GM23248 (cell line): ENCODE measurements at places on chromosomes 7 and 10. TPM values are rescaled to one million over a fixed set of nuclear protein-coding genes. Genes with fewer than 3 reads are reported as not detected.

Gene LRRTM3
- not detected in 2 replicates for total RNA-seq

GRCh38 chr10:25206693-25207414 is 32.1 kb downstream of the GPR158 start:
- DNase-seq, result no peak

GRCh38 chr7:80847027-80847426 is 71.8 kb downstream of the SEMA3C start:
- DNase-seq, result peak; percentile 41

DNA sequence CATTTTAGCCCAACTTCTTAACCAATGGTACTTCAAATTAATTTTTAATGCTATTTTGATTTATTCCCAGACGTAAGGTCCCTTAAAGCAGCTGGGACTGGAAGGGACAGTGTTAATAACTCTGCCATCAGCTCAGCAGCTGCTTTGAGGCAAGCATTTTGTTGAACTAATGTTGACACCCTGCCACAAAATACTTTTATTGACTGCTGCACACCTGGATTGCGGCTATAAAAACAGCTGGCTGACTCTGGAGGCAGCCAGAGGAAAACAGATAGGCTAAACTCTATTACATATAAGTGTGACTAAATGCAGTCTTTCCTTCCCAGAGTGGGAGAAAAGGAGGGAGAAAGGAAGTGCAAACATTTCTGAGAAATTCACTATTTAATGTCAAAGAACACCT is 77.6 kb downstream of the ETV1 start:
- no peak for DNase-seq

- DNase-seq, result no peak
Measured at GRCh38 chr10:103651783-103652476, 158.4 kb downstream of the NEURL1 start.

DNA sequence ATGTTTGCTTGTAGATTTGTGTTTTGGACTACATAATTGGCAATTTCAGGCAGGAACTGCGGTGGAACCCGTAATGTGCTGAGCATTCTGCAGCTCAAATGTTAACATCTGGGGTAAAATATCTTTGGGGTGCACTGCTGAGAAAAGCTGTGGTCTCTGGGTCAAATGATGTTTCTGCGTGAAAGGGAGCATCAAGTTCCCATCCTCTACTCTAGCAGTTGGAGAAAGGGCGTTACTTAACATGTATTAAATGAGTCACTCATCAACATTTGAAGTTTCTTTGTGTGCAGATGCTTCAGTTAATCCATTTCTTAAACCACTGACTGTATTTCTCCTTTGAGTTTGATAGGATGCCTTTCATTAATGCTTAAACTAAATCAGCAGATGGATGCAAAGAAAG is 273.1 kb upstream of the PITRM1 start:
- DNase-seq, result peak; percentile 44

Gene PGAM2
- total RNA-seq, result not detected in 2 replicates

Gene CCDC172
- not detected in 2 replicates for total RNA-seq

- DNase-seq, result no peak
Measured at GRCh38 chr7:85164376-85164775, 22.5 kb downstream of the SEMA3D start.

DNA sequence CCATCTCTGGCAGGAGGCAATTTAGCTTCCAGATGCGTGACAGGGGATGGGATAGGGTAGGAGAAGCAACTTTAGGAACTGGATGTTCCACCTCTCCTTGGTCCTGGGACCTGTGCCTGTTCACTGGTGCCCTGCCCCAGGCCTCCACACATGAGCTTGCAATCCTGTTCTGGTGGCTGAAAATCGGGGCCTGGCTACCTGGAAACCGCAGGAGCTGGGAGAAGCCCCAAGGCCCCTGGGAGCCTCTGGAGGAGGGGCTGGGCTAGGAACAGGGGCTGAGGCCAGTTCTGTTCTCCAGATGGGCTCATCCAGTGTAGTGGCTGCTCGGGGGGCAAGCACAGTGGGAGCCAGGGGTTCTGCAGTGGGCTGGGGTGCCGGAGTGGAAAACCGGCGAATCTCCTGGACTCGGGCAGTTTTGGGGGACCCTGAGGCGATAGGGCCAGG is 5.3 kb upstream of the MYOZ1 start:
- DNase-seq, result no peak

- DNase-seq, result no peak
Measured at GRCh38 chr7:69849268-69849667, 251.0 kb downstream of the AUTS2 start.
